ENCODE measurements at places on chromosomes 2 and 18.

DNA sequence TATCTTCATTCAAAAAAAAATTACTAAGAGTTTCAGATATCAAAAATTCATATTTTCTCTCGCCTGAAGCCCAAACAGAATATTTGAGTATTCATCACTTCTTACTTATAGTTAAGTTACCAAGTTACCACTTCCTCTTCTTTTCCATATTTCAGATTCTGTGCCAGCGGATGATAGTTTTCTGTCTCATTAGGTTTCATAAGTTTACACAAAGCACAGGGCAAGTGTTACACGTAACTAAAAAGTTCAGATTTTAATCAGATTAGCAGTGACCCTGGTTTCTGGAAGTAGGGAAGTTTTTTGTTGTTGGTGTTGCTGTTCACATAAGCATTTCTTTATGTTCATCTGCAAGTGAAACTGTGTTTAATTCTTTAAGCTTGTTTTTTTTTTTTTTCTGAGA lies 10.2 kb downstream of the AFTPH start:
- DNase-seq = peak; percentile 17

GRCh38 chr2:206881708-206882410 lies 57.5 kb upstream of the CPO start:
- no peak for DNase-seq

DNA sequence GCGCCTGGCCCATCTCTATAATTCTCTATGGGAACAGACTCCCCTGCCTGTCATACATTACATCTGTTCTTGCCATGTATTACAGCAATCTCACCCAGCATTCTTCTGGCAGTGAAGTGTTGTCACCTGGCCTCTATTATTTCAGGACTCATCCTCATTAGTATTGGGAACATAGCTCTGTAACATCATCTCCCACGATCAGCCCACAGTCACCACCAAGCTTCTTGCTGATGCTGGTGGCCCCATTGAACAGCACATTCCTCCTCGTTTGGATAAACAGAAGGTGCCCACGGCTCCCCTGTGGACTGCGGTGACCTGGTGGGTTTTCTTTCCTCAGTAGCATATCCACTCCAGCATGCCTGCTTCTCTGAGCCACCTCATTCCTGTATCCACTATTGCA lies 21.5 kb downstream of the CHCHD5 start:
- DNase-seq = no peak

DNA sequence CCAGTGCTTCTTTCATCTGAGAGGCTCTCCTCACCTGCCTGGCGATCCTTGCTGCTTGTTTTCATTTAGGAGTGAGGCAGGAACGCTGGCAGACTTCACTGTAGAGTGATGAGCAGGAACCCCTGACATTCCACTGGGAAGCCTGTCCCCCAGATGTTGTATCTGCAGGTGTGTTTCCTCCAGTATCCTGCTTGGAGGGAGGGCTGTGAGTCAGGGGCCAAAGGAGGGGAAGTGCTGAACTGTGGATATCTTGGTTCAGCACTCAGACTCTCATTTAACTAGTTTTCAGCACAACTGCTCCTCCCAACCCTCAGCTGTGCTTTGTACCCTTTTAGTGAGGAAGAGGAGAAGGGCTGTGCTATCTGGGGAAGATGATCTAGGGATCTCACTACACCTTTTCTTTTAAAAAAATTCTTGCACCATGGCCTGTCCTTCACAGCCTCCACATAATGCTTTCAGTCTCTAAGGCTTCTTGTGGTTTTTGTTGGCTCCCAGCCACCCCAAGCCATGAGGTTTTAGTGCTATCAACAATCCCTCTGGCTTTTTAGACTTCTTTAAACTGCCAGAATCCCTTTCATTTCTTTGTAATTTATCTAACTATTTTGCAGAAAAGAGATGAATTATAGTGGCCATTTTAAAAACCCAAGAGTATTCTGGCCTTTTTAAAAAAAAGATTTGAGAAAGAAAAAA lies 11.2 kb downstream of the ANKAR start:
- no peak for DNase-seq

DNA sequence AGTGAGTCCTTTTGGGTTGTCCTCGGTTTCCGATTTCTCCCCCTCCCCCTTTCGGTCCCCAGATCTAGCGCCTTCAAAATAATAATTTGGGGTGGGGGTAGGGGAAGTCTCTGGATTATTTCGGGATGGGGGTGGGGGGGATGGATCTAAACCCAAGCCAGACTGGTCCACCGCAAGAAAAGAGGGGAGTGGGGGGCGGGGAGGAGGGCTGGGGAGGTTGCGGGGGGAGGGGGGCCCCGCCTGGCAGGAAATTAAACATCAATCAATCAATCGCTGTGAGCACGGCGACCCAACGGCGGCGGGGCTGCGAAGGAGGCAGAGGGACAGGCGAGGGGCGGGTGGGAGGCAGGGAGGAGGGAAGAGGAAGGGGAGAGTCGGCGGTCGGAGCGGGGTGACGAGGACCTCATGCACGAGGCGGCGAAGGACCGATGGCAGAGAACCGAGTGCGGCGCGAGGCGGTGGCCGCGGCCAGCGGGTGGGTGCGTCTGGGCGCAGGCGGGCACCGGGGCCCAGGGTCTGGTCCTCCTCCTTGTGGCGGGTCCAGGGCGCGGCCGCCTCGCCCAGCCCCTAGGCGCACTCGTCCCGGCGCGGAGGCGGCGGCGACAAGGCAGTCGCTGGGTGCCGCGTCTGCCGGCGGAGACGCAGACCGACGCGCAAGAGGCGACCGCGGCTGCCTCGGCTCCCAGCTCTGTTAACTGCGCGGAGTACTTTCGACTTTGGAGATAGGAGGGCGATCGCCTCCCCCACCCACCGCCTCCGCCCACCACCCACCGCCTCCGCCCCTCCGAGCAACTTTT lies 468 bp upstream of the SATB2 start:
- no peak for DNase-seq

GRCh38 chr2:123362671-123363440 lies 662.2 kb upstream of the CNTNAP5 start:
- no peak for DNase-seq

DNA sequence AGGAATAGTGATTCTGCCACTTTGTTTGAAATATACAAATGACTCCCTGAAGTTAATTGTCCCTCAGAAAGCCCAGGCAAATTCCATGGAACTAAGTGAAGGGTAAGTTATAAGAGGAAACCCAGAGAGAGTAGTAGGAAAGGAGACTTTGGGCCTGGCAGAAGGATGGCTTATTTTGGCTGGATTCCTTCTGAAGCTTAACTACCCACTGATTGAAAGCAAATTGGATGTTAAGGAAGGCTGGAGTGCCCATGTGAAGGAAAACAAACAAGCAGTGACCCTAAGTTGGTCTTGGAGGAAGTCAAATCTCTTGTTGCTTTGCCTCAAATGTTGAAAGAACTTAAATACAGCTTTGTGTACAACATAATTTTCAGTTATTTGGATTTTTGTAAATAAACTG lies 1106.4 kb upstream of the ZEB2 start:
- no peak for DNase-seq

GRCh38 chr2:112483042-112483473 lies 1.1 kb downstream of the TTL start:
- DNase-seq = no peak

DNA sequence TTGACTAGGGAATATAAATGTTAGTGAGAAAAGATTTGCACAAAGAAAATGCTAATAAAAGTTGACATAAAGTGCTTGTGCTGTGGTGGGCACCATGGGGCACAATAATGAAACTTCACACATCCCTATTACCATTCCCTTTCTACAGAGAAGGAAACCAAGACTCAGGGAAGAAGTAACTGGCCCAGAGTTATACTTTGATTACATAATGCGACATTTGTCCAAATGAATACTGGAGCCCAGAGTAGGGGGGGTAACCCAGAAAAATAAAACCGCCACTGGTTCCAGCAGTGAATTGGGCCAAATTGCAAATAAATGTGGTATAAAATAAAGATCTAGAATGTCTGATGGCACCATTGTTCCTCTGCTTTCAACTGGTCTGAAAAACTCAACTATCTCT lies 106.1 kb upstream of the PPP1CB start:
- DNase-seq = no peak

GRCh38 chr2:240107477-240107796 lies 28.7 kb downstream of the COPS9 start:
- no peak for DNase-seq

DNA sequence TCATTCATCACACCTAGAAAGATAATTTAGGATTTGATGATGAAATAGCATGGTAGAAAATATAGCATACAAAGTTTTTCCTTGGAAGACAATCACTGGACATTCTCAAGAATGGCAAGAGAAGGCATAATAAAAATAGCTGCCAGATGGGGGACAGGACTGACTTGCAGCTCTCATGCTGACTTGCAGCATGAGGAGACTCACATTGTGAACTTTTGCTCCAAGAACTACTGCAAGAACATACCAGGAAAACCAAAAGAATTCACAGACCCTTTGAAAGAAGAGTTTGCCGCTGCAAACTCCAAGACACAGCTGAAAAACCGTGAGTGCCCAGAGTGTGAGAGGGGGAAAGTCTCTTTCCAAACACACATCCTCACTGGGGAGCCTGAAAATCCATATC lies 47.0 kb downstream of the CRYGD start:
- no peak for DNase-seq

- no peak for DNase-seq
These were observed at the start of gene IMPA2 for GRCh38 chr18:11981192-11981542. TSS of gene IMPA2 (plus strand) at chr18:11981507. CDS start at chr18:11981670, 163 bp downstream.

GRCh38 chr2:220071696-220072095 lies 444.3 kb downstream of the SLC4A3 start:
- no peak for DNase-seq

DNA sequence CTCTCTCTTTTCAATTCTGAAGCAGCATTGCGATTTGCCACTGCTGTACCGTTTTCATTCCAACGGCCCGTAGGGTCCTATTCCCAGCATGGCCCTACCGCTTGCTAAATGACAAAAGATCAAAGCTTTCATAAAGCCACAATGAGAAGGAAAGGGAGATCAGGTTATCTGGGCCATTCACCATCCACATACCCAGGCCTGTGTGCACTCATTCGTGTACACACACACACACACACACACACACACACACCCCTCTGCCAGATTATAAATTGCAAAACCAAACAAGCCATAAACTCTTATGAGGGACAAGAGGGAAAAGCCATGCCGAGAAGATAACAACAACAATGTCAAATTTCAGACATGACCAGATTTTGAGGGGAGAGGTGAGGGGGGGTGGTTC lies 282.3 kb downstream of the BCL11A start:
- no peak for DNase-seq

- DNase-seq = no peak
These were observed 58.8 kb upstream of the CRIM1 start for GRCh38 chr2:36296798-36297197.

GRCh38 chr2:241797441-241798080 lies 11.4 kb upstream of the NEU4 start:
- DNase-seq = no peak

GRCh38 chr2:26542676-26543505 lies 65.0 kb upstream of the OTOF start:
- no peak for DNase-seq

GRCh38 chr18:36158266-36158867 lies 28.7 kb downstream of the ELP2 start:
- no peak for DNase-seq

- no peak for DNase-seq
These were observed 24.5 kb downstream of the RTTN start for GRCh38 chr18:70181015-70181414.

DNA sequence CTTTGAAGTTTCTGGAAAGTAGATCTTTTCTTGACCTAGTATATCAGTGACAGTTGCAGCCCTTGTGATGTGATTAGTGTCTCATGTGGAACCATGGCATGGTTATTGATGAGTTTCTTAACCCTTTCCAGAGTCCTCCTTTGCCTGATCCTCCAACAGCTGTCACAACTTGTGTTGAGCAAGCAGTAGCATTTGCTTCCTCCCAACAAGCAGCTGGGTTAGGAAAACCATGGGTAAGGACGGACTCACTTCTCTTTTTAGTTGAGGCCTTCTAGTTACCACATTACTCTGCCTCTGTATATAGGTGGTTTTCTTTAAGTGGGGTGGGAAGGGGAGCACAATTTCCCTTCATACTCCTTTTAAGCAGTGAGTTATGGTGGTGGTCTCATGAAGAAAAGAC lies 96.3 kb downstream of the XRCC5 start:
- DNase-seq = no peak

DNA sequence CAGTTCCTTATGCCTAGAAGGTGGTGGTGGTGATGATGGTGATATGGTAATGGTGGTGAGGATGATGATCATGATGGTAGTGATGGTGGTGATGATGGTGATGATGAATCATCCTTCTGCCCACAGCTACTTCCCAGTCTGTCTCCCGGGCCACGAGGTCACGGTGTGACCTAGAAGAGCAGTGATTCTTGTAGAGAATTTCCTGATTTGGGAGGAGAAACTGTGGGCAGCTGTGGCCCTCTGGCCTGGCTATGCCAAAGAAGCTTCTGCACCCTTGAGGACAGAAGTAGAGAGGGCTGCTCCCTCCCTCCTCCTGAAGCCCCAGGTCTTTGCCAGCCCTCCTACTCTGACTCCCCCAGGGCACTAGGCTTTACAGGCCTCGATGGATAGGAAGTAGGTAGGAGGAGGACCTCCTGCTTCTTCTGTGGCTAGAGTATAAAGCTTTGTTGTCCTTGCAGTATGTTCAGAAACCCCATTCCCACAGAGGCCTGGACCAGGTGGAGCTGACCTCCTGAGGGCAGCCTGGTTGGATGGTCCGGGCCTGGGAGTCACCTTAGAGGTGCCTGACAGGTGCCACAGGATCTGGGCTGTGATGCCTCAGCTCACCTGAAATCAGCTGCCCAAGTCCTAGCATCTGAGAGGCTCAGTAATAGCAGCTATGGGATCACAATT lies 57.9 kb upstream of the EPAS1 start:
- no peak for DNase-seq

GRCh38 chr18:57834616-57835015 lies 31.5 kb upstream of the ATP8B1 start:
- DNase-seq = no peak

GRCh38 chr18:45059695-45060094 lies 379.0 kb downstream of the SETBP1 start:
- DNase-seq = peak; percentile 5

DNA sequence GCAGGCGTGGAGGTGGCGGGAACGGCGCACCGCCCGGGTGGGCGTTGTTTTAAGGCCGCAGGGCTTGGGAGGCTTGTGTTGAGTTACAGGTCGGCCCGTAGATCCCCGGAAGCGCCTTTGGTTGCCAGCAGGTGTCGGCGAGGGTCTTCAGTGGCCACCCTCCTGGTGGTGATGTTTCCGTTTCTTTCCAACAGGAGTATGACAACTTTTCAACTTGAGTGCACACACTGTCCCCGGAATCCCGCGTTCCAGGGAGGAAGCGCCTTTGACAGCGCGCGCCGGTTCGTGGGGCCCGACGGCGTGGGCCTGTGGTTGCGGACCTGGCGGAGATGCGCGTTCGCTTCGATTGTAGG lies 1.0 kb upstream of the HDAC4 start:
- DNase-seq = no peak

DNA sequence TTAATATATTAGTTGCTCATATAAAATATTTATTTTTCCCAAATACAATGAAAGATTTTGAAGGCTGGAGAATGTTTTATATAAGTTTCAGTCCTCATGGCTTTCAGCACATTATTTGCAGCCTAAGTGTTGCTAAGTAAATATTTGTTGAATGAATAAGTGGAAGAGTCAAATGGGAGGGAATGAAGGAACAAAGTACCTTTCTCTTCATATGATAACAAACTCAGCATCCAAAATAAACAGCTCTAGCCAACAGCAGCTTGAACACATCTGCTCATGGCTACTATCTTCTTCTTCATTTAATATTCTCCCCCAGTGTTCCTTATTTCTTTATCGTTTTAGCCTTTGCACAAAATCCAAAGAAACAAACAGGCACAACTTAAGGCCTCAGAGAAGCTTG lies 385.2 kb upstream of the PIK3C3 start:
- no peak for DNase-seq

- no peak for DNase-seq
These were observed 28.1 kb downstream of the TMEM163 start for GRCh38 chr2:134690629-134691215.
